ENCODE measurements at places on chromosomes 2 and 18.

GRCh38 chr2:184633726-184634125, 35.4 kb downstream of the ZNF804A start:
- H3K4me3 ChIP-seq: no peak overlapping the region
- no peak for DNase-seq
- H3K36me3 ChIP-seq: no peaks in the 10 kb centered on the region
- no peaks in the 10 kb centered on the region for H3K27me3 ChIP-seq

- no peak for DNase-seq
- no peaks in the 10 kb centered on the region for H3K27me3 ChIP-seq
- peaks cover 6% of the 10 kb centered on the region for H3K4me1 ChIP-seq
- no peak overlapping the region for H3K27ac ChIP-seq
These were observed 97.0 kb downstream of the NEB start for GRCh38 chr2:151637271-151637781.

- H3K36me3 ChIP-seq: no peaks in the 10 kb centered on the region
- H3K27me3 ChIP-seq: no peaks in the 10 kb centered on the region
- H3K4me1 ChIP-seq: no peaks in the 10 kb centered on the region
- no peak for DNase-seq
- no peak overlapping the region for H3K4me3 ChIP-seq
These were observed 257.7 kb upstream of the CHAC2 start for GRCh38 chr2:53509831-53510388.

GRCh38 chr2:207330912-207331311, 165.2 kb upstream of the KLF7 start:
- peaks cover 15% of the 10 kb centered on the region for H3K4me1 ChIP-seq
- peak; percentile 66 for DNase-seq
- no peak overlapping the region for H3K27ac ChIP-seq
- H3K27me3 ChIP-seq: no peaks in the 10 kb centered on the region
- no peak overlapping the region for H3K4me3 ChIP-seq
- no peaks in the 10 kb centered on the region for H3K36me3 ChIP-seq

DNA sequence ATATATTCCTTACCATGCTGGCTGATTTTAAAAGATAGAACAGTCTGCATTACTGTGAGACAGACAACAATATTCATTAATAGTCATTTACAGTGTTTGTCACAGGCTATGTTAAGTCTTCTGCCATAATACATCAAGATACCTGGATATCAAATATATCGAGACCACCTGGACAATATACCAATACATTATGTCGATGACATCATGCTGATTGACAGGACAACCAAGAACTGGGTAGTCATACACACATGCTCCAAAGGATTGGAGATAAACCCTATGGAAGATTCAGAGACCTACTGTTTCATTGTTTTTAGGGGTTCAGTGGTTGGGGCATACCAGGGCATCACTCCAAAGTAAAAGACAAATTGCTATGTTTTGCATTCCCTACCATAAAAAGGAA, 26.5 kb upstream of the SMCHD1 start:
- H3K27me3 ChIP-seq: no peaks in the 10 kb centered on the region
- no peak for DNase-seq
- no peaks in the 10 kb centered on the region for H3K36me3 ChIP-seq
- no peak overlapping the region for H3K4me3 ChIP-seq
- no peaks in the 10 kb centered on the region for H3K4me1 ChIP-seq

GRCh38 chr2:17084877-17085276, 419.2 kb upstream of the CYRIA start:
- H3K27me3 ChIP-seq: no peaks in the 10 kb centered on the region
- DNase-seq: no peak
- peaks cover 6% of the 10 kb centered on the region for H3K4me1 ChIP-seq
- H3K36me3 ChIP-seq: no peaks in the 10 kb centered on the region

DNA sequence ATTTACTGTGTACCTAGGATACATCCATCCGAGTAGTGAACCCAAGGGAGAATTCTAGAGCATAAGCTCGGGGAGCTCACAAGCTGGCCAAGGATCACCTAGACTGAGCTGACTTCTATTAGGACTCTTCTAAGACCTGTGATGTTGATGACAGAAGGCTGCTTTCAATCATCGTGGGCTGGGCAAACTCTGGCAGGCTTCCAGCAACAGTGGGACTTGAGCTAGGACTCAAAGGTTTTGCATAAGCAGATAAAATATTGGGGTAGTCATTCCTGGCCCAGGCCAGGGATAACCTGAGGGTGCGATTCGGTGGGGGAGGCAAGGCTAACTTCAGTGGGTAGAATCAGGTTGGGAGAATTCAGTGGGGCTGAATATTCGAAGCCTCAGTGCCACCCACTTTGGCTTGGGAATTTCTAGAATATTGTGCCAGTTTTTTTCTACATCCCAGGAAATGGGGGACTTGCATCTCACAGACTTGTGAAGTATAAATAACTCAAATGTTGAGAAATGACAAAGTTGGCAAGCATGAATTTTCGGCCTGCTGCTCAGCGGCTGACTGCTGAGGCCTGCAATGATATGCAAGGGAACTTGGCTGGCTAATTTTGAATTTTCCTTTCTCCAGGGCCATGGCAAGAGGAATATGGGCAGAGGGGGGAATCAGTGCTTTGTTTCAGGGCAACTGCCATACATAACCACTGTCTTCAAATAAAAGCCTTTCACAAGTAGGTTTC, 274.3 kb downstream of the PRKCE start:
- H3K4me3 ChIP-seq: no peak overlapping the region
- DNase-seq: no peak
- H3K27ac ChIP-seq: no peak overlapping the region
- no peaks in the 10 kb centered on the region for H3K36me3 ChIP-seq
- H3K27me3 ChIP-seq: no peaks in the 10 kb centered on the region

GRCh38 chr2:126886916-126887280, 11.8 kb upstream of the TEX51 start:
- no peak overlapping the region for H3K27ac ChIP-seq
- DNase-seq: no peak
- no peaks in the 10 kb centered on the region for H3K36me3 ChIP-seq
- H3K4me3 ChIP-seq: no peak overlapping the region

GRCh38 chr2:200258881-200259576, 47.5 kb upstream of the SPATS2L start:
- no peak for DNase-seq
- H3K36me3 ChIP-seq: no peaks in the 10 kb centered on the region
- no peak overlapping the region for H3K4me3 ChIP-seq
- H3K4me1 ChIP-seq: peaks cover 8% of the 10 kb centered on the region

- no peak for DNase-seq
- no peaks in the 10 kb centered on the region for H3K27me3 ChIP-seq
- no peaks in the 10 kb centered on the region for H3K36me3 ChIP-seq
- H3K4me3 ChIP-seq: no peak overlapping the region
- H3K4me1 ChIP-seq: no peaks in the 10 kb centered on the region
These were observed 162.9 kb downstream of the MTCL1 start for GRCh38 chr18:8868276-8868675.

DNA sequence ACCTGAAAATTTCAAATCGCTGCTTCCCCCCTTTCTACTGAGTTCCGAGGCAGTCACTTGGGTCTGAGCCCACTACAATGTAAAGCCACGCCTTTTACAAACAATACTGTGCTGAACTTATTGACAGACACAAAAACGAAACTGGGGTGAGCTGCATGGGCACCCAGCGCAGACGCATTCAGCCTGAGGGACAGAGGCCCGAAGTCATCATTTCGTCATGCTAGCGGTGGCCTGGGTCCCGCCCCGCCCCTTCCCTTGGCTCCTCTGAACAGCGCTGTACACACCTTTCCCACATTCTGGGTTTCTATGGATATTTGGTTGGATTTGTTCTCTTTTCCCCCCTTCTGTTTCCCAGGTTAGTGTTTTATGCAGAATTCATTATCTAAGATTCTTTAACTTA, 71.7 kb downstream of the EIPR1 start:
- no peaks in the 10 kb centered on the region for H3K36me3 ChIP-seq
- DNase-seq: no peak
- H3K4me3 ChIP-seq: no peak overlapping the region
- H3K27me3 ChIP-seq: no peaks in the 10 kb centered on the region
- peaks cover 6% of the 10 kb centered on the region for H3K4me1 ChIP-seq

DNA sequence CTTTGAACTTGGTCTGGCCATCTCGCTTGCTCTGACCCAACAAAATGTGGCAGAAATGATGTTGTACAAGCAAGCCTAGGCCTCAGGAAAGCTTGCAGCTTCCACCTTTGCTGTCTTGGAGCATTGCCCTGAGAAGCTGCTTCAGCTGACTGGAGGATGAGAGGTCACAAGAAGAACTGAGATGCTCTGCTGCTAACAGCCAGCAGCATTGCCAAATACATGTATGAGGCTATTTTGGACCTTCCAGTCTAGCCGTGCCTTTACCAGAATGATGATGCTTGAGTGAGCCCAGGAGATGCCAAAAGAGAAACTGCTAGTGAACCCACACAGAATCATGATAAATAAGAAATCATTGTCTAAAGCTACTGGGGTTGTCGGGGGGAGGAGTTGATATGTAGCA, 13.2 kb upstream of the ITGAV start:
- no peaks in the 10 kb centered on the region for H3K27me3 ChIP-seq
- H3K27ac ChIP-seq: no peak overlapping the region
- H3K4me3 ChIP-seq: no peak overlapping the region
- DNase-seq: no peak
- no peaks in the 10 kb centered on the region for H3K36me3 ChIP-seq

- no peaks in the 10 kb centered on the region for H3K27me3 ChIP-seq
- DNase-seq: no peak
- no peak overlapping the region for H3K4me3 ChIP-seq
These were observed 170.2 kb upstream of the RAB12 start for GRCh38 chr18:8439055-8439454.

DNA sequence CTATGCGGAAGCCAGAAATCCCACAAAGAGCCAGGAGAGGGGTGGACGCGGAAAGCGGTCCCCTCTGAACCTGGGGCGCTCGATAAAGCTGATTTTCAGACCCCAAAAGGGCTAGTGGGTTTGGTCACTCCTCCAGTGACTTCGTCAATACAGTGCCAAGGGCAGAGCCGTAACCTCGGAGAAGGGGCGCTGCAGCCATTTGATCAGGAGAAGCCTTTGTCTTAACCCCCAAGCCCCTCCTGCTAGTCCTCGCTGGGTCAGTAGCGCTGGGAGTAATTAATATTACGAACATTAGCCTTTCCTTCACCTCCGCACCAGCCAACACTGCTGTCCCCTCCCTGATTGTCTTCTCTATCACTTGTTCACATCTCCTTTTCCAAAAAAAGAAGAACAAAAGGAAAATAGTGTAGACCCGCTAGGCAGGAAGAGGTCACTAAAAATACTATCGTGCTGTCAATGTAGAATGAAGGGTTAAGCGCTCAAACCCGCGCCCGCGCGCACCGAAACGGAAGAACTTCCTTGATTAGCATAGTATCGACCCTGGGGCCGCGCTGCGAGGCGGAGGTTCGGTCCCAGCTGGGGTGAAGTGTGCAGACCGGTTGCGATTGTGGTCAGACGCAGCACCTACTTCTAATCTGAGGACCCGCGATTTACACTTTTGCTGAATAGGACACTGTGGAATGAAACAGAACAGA, 63.2 kb upstream of the MAPRE2 start:
- no peaks in the 10 kb centered on the region for H3K27me3 ChIP-seq
- DNase-seq: peak; percentile 69
